ENCODE measurements at places on chromosomes 1 and 21. TPM values are rescaled to one million over a fixed set of nuclear protein-coding genes. Genes with fewer than 3 reads are reported as not detected.

The OR2AJ1 gene
- total RNA-seq, result not detected

The BEND5 gene
- 6.9 TPM for total RNA-seq

The OR2L3 gene
- total RNA-seq, result not detected

The PLK3 gene
- 24.2 TPM for total RNA-seq

The TATDN3 gene
- total RNA-seq, result 11.9 TPM

The IFI6 gene
- total RNA-seq, result 56.7 TPM

The FAM167B gene
- total RNA-seq, result 0.68 TPM

The PITHD1 gene
- 26.7 TPM for total RNA-seq

The FMOD gene
- 50.4 TPM for total RNA-seq

The HEYL gene
- 0.85 TPM for total RNA-seq

The KRTAP21-2 gene
- total RNA-seq, result not detected

The LCE2A gene
- total RNA-seq, result not detected

The CYP4A11 gene
- total RNA-seq, result not detected

The THEM5 gene
- not detected for total RNA-seq
